ENCODE measurements at places on chromosomes 12 and 14.

DNA sequence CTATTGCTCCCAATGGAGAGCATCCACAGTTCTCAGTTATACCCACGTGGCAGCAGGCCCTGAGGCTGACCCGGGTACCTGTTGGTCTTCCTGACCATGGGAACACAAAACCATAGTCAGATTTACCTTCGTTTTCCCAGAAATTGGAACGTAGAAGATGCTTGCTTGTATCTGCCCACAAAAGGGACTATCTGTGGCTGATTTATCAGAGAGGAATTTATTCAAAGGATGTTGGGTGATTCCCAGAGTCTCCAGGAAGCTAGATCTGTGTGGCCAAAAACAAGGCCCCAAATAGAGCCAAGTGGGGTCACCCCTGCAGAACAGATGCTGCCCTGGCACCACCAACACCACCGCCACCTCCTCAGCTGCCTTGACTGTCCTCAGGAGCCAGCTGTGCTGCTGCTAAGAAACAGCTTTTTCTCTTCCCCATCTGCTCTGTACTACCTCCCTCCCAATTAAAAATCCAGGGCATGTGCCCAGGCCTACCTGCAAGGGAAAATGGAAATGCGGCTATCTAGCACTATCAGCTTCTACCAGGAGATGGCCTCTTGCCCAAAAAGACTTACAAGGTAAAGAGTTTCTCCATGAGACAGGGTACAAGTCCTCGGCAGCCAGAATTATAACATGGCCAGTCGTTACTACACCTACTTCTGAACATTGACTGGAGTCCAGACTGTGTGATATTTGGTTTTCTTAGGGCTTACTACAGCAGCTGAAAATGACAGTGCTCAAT is 128.6 kb upstream of the PLEKHG7 start:
- DNase-seq, result no peak

DNA sequence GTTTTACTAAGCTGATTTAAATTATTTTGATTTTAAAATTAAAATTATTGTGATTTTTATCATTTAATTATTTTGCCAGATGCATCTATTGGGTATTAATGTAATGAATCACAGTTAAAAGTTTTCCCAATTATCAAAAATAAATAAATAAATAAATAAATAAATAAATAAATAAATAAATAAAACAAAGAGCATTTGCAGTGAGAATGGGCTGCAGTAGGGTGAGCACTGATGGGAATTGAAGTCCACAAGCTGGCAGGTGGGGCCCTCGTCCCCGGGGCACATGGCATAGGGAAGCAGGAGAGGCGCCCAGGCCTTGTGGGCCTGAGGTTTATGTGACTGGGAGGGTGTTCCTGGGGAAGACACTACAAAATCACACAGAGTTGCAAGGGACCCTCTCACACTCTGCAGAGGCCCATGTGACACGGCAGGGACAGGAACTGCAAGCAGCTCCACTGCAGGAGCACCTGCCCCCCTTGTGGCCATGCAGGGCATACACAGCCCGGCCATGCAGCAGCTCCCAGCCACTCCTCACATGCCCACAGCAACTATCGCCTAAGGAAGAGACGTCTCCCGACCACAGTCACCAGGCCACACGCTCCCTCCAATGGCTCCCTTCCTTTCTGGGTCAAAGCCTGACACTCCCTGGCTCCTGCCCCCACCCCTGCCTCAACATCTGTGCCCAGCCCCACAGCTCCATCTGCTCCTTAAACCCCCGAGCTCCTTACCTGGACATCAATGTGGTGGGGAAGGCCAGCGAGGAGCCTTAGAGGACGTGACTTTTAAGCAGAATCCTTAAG is 256.3 kb upstream of the SFSWAP start:
- no peak for DNase-seq

DNA sequence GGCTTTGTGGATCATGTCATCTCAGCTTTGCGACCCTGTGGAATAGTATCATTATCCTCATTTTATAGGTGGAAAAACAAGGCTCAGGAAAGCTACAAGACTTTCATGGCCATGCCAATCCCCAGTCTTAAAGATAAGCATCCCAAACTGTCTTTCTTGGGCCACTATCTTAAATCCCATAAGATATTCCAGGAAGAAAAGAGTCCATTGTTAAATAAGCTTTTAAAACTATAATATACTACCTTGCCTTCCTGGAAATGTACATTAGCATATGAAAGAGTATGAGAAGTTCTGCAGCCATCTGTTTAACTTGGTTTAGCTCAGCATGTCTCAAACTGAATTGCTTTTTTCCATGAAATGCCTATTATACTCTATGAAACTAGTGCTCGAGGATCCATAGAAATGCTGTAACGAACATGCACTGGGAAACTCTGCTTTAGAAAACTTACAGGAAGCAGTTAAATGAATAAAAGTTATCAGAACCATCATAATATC is 77.1 kb downstream of the B4GALNT3 start:
- no peak for DNase-seq

GRCh38 chr12:109600481-109600880 is 26.9 kb downstream of the MVK start:
- no peak for DNase-seq

GRCh38 chr12:100017056-100017455 is 32.3 kb upstream of the ANKS1B start:
- no peak for DNase-seq

- DNase-seq, result no peak
Measured at GRCh38 chr12:66662729-66663128, 16.1 kb downstream of the GRIP1 start.

- DNase-seq, result no peak
Measured at GRCh38 chr12:124327362-124328043, 32.6 kb downstream of the RFLNA start.

GRCh38 chr12:31951939-31952338 is 7.3 kb upstream of the RESF1 start:
- DNase-seq, result no peak

- DNase-seq, result peak; percentile 68
Measured at GRCh38 chr14:51651388-51652167, at the start of gene FRMD6. Gene FRMD6 (plus strand): TSS chr14:51651910. CDS start chr14:51689837, 37,927 bp downstream.

DNA sequence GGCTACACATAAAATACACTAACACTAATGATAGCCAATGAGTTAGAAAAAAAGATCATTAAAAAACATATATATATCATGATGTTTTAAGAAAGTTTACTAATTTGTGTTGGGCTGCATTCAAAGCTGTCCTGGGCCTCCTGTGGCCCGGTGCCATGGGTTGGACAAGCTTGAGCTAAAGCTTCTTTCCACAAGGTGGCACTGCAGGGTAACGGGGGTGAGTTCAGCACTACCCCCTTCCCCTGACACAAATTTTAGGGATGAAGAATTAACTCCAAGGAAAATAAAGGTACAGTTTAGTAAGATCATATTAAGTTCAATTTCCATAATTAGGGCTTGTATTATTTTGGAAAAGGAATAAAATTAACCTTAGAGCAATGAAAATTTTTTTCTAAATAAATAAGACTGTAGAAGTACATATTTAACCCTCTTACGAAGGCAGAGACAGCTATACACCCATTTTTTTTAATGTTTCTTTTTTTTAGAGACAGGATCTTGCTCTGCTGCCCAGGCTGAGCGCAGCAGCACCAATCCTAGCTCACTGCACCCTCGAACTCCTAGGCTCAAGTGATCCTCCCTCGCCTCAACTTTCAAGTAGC is 38.9 kb downstream of the PPP1R13B start:
- DNase-seq, result peak; percentile 25

DNA sequence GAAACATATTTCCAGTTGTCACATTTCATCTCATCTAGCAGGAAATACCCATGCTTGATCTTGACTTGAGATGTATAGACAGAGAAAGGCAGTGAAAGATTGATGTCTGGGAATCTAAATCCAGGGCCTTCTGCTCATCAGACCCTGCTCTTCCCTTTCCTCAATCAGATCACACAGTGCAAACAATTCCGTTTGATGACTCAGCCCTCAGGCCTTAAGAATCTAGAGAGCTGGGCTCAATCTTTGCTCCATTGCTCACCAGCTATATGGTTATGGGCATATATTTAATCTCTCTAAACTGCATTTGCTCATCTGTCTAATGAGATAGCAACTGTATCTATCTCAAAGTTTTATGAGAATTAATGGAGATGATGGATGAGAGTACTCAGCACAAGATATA is 201.8 kb upstream of the CCDC196 start:
- DNase-seq, result no peak

DNA sequence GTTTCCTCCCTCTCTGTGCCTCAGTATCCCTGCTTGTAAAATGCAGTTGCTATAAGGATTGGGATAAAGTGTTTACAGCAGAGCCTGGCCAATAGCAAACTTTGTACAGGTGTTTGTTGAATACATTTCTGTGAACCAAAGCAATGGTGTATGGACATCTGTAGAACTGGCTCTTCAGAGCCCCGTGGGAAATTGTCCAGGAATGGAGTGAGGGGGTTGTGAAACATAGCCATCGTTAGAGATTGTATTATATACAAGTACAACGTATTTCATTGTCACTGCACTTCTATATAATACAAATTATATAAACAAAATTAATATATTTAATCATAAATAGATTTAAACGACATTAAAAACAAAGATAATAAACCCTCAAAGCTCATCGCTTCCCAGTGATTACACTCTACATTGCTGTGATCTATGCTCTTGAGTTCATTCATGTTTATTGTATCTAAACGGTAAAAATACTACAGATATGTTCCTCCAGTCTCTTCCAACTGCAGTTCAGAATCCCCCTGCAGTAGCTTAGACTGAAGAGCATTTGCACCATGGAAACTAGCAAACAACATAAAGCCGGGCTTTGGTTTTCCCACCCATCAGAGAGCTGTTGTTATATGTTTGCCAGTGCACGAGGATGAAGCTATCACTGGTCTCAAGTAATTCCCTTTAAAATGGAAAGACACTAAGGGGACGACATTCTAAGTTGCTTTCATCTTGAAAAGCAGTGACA is 216.7 kb downstream of the TMEM132C start:
- no peak for DNase-seq

- no peak for DNase-seq
Measured at GRCh38 chr14:32330351-32331111, 1.4 kb downstream of the AKAP6 start.

DNA sequence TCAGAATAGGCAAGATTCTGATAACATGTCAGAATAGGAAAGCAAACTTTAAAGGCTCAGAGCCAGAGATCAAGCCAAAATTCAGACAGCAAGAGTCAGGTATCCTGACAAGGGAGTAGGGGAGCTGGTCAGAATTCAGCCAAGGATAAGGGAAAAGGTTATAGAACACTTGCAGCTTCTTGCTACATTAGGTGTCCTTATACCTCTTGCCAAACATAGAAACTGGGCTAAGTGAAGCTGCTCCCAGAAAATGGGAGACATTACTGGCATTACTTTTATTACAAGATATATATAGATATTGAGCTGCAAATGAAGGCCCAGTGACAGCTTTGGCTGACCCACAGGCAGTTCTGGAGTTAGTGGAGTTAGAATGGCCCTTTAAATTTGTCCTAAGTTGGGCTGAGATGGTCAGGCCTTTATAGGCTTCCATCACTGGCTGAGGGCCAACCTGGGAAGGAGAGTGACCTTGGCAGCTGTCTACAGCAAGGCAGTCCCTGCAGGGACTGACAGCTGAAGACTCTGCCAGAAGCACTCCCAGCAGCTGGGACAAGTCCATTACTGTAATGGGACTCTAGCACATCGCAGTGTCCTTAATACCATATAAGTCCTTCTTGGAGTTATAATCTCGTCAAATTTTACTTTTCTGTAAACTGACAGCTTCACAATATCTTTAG is 83.0 kb downstream of the LRRC9 start:
- no peak for DNase-seq

DNA sequence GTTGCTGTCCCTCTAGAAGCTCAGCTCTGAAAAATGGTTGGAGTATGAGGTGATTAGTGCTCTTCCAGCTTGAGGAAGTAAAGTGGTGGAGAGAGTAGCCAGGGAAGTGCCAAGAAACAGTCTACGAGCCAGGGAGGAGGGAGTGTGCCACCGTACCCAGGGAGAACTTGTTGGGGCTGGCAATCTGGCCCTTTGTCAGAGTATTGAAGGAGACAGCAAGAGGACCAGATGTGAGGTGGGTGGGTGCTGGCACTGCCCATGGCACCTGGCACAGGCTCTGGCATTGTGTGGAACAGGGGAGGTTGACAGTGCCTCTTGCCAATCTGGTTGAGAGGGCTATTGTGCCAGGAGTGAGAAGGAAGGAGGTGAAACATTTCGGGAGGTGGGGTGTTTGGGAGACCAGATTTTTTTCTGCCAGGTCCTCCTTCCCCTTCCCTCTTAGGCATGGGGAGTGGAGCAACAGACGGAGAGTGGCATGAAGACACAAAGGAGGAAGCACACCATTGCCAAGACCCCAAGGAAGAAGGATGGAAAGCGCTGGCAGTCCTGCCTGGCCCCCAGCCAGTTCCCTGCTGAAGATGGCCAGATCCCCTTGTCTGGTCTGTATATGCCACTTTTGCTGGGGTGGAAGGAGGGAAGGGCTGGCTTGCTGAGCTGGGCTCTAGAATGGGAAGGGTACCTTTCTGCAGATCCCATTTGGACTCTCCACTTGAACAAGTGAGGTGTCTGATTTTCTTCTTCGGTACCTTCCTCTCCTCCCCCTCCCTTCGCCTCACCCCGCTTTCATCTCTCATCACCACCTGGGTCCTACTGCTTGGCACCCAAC is 37.5 kb downstream of the ZFHX2 start:
- no peak for DNase-seq

DNA sequence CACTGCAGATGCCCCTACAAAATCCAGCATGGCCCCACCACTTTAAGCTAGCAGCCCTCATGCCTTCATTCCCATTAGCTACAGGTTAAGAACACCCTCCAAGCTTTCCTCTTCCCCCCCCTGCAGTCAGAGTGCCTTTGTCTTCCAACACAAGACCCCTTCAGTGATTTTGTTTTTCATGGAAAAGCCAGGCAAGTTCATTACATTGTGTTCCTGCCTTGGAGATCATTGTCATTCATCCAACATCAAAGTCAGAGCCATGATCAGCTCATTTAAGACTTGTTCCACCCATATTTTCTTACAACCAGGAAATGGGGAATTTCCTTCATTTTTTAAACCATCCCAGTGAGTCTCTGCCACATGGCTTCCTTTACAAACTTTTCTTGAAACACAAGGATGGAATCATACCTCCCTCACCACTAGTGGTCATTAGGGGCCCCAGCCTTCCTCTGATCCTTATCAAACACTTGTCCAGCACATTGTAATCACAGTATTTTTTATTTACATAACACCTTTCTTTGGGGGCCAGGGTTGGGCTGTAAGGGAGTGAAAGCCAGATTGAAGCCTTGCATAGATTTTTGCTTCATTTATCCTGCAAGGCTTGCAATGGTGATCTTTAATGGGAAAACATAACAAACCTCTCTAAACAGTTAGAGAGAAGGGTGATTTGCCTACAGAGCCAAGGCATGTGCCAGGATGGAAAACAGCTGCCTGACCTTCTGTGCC is 765.3 kb downstream of the MED13L start:
- DNase-seq, result no peak
